Mesenteric fat pad (tissue), 1 donor: ENCODE measurements at places on chromosomes 1 and 21.

- DNase-seq, result no peak
Measured at GRCh38 chr1:46477153-46477929, 12.3 kb upstream of the DMBX1 start.

DNA sequence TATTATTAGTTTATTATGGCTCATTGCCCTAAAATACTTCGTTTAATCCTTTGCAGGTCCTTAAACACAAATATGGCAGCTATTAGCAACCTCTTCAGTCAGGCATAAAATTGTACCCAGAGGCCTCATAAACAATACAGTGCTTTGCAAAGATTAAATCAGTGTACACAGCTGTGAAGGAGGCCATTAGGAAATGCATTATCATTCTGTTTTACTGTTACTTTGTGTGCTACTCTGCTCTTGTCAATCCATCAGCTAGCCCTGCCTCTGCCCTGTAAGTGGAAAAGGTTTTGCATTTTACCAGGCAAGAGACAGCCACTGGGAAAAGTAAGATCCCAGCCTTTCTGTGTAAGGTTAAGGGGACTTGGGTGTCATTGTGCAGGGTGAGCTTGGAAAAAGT lies 415.7 kb upstream of the DAB1 start:
- DNase-seq, result no peak

- no peak for DNase-seq
Measured at GRCh38 chr1:205775717-205776056, 405 bp upstream of the RAB29 start.

DNA sequence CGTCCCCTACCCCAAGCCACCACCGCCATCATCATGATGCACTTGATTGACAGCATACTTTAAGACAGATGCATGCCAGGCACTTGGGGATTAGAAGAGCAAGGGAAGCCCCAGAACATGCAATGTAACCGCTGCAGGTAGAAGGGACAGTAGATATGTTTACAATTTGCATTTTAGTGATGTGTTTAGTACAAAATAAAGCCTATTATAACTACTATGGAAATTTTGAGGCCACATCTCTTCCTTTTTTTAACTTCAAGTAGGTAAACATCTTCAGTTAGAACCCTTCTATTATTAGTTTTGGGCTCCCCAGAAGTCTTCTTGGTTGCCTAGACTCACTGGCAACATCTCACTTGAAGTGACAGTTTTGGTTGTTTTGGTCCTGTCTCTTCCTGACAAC lies 25.3 kb downstream of the CR1L start:
- no peak for DNase-seq

DNA sequence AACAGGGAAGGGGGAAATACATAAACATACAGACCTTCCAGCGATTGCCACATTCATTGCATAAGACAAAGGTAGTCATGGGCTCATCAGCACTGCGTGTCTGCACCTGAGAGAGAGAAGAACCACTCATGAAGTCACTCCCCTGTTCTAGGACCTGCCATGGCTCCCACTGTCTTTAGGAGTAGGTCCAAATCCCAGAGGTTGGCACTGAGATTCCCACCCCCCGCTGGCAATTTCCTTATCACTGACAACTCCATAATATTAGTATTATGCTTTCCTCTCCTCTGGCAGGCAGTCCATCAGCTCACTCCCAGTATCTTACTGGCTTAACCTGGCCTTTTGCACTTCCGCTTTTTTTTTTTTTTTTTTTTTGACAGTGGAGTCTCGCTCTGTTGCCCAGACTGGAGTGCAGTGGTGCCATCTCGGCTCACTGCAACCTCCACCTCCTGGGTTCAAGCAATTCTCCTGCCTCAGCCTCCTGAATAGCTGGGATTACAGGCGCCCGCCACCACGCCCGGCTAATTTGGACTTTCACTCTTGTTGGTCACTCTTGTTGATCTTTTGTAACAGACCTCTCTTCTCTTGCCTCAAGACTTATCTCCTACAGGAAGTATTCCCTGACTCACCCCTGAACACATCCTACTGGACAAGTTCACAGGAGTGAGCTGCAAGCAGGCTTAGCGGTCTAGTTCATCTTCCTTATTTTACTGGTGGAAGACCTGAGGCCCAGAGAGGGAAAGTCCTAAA lies 14.8 kb upstream of the ZNF436 start:
- no peak for DNase-seq

DNA sequence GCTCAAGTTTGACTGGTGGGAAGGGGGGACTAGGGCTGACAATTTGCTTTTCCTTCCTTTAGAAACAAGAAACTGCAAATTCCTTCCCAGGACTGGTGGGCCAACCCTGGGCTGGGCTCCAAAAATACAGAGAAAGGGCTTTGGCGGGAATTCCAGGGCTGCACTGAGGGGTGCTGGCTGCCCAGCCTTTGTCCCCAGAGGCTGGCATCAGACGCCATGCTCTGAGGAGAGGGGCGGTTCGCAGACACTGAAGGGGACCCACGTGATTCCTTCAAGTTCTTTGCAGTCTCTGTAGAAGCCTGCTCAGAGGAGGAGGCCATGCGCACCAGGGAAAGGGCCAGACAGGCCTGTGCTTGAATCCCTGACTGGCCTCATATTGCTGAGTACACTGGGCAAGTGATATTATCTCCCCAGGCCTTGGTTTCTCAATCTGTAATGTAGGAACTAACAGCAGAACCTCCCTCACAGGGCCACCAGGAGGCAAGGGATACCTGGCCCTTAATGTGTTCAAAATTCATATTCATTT lies 119.5 kb downstream of the EPHB2 start:
- no peak for DNase-seq
